T-helper 1 cell (primary cell): ENCODE measurements at places on chromosomes 1 and 21.

- no peak for DNase-seq
Observed at GRCh38 chr21:45124596-45124995, 50.2 kb downstream of the ADARB1 start.

- DNase-seq = no peak
Observed at GRCh38 chr1:25161981-25162380, 70.3 kb downstream of the SYF2 start.

DNA sequence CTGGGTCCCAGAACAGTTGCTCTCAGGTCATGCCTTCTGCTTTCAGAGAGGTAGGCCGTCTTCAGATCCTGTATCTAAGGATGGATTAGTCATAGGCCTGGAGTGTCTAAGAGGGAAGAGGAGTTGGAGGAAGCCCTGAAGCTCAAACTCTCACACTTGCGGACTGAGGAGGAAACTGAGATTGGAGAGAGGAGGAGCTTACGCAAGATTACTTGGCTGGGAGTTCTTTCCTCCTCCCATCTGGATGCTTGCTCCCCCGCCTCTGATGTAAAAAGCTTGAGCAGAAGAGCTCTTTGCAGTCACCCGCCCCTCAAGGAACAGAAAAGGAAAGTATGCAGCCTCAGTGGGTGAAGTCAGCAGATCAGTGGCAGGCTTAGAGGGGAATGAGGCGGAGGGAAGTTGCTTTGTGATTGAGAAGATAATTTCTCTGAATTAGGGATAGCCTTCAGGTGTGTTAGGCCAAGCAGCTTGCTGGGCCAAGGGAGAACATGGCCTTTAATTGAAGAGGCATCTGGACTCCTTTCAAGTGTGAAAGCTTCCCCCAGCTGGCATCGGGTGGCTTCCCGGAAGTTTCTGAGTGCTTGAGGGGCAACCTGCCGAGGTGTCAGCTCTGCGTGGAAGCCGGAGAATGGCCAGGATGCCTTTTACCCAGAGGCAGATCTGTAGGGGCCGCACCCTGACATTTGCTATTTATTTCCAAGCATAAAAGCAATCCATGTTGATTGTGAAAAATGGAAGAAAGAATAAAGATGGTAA lies 6.6 kb downstream of the ADORA1 start:
- DNase-seq = no peak

DNA sequence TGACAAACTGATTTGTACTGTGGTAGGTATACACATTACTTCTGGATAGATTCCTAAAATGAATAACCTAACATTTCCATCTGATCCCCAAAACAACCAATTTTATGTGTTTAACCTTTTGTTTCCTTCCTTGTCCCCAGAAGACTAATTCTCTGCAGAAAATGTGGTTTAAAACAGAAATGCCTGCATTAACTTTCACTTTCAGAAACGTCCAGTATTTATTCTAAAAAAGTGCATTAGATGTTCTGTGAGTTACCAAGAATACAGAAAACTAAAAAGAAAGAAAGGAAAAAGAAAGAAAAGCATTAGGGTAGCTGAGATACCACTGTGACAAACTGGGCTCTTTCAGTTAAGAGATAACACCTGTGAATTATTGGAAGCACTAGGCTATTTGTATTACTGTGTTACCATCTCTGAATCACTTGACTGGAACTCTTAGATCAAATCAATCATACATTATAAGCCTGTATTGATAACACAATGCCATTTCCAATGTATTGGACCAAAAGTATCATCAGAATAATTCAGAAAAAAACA lies 177.7 kb downstream of the NCAM2 start:
- no peak for DNase-seq

DNA sequence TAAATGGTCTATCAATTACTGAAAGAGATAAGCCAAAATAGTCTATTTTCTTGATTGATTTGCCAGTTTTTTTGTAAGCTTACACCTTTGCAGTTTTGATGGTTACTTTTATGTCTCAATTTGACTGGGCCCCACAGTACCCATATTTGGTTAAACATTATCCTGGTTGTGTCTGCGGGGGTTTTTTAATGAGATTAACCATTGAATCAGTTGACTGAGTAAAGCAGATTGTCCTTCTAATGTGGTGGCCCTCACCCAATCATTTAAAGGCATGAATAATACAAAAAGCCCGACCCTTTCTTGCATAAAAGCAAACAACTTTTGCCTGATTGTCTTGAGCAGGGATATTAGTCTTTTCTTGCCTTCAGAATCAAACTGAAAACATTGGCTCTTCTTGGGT lies 650.0 kb upstream of the RGS18 start:
- no peak for DNase-seq

DNA sequence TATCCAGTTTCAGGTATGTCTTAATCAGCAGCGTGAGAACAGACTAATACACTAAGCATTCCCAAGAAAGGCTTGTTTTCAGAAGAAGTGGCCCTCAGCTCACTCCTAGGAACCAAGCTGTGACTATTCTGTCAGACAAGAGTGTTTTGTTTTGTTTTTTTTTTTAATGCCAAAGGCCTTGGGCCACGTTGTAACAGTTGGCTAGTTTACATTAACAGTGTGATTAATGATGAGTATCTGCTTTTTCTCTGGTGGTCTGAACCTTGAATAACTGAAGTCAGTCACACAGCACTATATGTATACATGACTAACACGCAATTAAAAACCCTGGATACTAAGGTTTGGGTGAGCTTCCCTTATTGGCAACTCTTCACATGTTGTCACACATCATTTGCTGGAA lies 21.9 kb downstream of the DPYD start:
- DNase-seq = no peak

GRCh38 chr21:28550057-28550825 lies 442.4 kb downstream of the LTN1 start:
- no peak for DNase-seq

DNA sequence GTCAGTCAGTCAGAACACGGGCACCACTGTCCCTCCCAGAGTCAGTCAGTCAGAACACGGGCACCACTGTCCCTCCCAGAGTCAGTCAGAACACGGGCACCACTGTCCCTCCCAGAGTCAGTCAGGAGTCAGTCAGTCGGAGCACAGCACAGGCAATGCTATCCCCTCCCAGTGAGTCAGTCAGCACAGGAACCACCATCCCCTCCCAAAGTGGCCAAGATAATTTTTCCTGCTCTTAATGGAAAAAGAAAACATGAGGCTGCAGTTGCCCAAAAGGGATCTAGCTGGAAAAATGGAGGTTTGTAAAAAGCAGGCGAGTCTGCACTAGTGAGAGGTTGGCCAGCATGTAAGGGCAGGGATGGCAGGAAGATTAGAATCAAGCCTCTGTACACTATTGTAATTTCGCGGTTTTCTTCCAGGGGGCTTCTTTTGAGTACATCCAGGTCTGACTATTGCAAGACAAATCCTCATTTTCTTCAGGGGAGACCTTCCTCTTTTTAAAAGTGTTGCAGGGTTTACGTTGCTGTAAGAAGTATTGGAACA lies 213.8 kb downstream of the SIPA1L2 start:
- DNase-seq = no peak

- DNase-seq = no peak
Observed at GRCh38 chr21:44267655-44268142, 6.0 kb upstream of the DNMT3L start.

- no peak for DNase-seq
Observed at GRCh38 chr1:33390542-33390941, 40.4 kb downstream of the PHC2 start.

DNA sequence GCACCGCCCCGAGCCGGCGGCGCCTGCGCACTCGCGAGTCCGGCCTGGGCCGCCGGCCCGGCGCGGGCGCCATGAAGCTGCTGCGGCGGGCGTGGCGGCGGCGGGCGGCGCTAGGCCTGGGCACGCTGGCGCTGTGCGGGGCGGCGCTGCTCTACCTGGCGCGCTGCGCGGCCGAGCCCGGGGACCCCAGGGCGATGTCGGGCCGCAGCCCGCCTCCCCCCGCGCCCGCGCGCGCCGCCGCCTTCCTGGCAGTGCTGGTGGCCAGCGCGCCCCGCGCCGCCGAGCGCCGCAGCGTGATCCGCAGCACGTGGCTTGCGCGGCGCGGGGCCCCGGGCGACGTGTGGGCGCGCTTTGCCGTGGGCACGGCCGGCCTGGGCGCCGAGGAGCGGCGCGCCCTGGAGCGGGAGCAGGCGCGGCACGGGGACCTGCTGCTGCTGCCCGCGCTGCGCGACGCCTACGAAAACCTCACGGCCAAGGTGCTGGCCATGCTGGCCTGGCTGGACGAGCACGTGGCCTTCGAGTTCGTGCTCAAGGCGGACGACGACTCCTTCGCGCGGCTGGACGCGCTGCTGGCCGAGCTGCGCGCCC lies at the start of gene B3GALT6:
Gene B3GALT6 (plus strand): TSS at position 30 of the 588 bp plus-strand sequence. CDS start 42 bp downstream, at position 72.
- no peak for DNase-seq

DNA sequence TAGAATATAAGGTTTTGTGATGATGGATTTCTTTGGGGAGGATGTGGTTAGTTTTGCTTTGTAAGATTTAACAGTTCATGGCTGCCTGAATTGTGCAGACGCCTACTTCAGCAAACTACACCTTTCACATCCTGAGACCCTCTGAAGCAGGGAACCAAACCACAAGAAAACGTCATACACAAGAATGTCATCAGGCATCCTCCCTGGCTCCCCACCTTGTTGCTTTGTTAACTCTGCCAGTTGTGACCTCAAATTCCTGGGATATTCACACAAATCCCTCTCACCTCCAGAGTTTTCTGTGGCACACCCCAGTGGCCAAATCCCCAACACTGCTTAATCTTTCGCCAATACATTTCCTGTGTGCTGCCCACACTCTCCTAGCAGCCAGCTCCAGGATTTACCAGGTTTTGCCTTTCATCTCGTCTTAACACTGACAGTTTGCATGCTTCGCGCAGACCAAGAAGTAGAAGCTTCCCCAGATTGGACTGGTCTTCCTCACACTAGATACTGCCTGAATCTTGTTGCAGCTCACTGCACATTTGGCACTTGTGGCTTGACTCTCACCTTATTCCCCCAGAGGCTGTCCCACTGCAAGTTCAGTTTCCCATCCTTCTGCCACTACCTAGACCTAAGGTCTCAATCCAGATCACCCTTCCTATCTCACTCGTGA lies 51.1 kb upstream of the CTTNBP2NL start:
- DNase-seq = no peak

DNA sequence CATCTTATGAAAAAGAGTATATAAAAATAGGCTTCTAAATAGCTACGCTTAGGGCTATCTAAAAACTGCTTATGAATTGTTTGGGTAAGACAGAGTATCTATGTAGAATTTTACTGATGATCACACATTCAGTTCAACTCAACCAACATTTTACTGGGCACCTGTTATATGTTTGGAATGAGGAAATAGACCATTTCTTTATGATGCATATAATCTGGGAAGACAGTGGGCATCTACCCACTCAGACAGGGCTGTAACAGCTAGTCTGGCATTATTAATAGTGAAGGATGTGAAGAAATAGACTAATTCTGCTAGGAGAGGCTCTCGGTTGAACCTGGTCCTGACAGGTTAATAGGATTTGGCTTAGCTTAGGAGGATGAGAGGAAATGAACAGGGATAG lies 56.9 kb downstream of the TIAM1 start:
- DNase-seq = no peak

DNA sequence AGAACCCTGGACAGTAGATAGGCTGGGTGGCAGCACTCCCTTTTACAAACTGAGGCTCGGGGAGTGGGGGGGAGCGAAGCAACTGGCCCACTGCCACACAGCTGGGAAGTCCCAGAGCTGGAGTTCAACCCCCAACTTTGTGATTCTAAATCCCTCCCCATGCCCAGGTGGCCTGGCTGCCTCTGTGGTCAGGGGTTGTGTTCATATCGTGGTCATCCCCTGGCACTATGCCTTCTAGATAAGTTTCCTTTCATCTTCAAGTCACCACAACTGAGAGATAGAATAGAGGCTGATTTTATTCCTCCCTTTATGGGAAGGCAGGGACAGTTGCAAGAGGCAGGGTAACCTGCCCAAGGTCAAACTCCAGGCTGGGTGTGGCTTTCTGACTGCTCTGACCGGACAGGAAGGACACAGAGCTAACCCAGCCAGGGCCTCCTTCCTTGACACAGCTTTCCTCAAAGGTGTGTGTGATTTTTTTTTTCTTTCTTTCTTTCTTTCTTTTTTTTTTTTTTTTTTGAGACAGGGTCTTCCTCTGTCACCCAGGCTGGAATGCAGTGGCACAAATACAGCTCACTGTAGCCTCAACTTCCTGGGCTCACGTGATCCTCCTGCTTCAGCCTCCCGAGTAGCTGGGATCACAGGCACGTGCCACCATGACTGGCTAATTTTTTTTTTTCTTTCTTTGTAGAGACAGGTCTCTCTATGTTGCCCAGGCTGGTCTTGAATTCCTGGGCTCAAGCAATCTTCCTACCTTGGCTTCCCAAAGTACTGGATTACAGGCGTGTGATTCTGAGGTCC lies 18.4 kb upstream of the TNFRSF1B start:
- DNase-seq = no peak

DNA sequence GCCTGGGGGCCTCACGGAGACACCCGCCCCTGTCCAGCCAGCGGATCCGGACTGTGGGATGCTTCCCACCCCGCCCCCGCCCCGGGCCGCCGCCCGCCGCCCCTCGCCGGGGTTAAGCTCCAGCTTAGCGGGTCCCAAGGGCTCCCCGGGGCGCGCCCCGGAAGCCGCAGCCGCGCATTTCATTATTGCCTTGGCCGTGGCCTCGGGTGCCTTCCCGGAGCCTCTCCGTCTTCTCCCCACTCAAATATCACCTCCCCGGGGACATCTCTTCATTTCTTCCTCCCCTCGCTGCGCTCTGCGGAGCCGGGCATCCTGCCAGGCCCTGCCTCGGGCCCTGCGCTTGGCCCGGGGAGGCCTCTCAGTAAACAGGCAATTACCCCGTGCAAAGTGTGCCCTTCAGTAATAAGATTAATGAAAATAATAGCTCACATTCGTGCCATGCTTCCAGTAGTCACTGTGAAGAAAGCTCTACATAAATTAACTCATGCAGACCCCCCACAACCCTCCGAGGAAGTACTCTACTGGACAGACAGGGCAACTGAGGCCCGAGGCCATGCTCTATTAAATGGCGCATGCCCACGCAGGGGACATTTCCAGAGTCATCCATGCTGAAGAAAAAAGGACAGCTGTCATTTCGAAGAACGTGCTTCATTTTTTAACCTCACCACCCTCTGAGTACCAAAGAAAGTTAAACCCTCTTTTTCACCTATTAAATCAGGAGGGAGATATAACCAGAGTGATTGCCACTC lies 49.9 kb upstream of the LAPTM5 start:
- DNase-seq = no peak

- no peak for DNase-seq
Observed at GRCh38 chr1:20266141-20266540, 24.5 kb upstream of the VWA5B1 start.

DNA sequence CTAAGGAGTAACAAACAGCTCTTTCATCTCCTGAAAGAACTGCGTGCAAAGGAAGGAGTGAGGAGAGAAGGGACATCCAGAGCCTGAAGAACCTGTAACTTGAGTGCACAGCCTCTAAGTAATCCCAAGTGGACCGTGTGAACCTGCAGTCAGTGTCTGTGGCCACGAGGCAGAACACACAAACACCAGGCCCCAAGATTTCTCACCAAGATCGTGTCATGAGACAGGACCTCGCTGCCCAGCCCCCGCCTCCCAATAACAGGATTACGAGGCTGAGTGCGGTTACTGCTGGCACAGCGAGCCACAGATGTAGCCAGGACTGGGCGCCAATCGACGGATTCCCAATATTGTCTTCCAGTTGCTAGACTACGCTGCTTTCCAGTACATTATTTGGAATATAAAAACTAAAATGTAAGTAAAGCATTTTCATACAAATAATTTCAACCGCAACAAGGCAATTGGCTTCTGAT lies 101.3 kb upstream of the SLC25A33 start:
- DNase-seq = no peak

- no peak for DNase-seq
Observed at GRCh38 chr1:243281672-243282071, 25.8 kb downstream of the SDCCAG8 start.

- no peak for DNase-seq
Observed at GRCh38 chr1:235650341-235651169, 971 bp upstream of the GNG4 start.

- peak; percentile 23 for DNase-seq
Observed at GRCh38 chr1:231590453-231591198, 36.0 kb upstream of the DISC1 start.
